ENCODE measurements at places on chromosomes 7 and 10. TPM values are rescaled to one million over a fixed set of nuclear protein-coding genes. Genes with fewer than 3 reads are reported as not detected.
A peak's percentile ranks its signal among the peaks of the same experiment; 100 is the strongest.

DNA sequence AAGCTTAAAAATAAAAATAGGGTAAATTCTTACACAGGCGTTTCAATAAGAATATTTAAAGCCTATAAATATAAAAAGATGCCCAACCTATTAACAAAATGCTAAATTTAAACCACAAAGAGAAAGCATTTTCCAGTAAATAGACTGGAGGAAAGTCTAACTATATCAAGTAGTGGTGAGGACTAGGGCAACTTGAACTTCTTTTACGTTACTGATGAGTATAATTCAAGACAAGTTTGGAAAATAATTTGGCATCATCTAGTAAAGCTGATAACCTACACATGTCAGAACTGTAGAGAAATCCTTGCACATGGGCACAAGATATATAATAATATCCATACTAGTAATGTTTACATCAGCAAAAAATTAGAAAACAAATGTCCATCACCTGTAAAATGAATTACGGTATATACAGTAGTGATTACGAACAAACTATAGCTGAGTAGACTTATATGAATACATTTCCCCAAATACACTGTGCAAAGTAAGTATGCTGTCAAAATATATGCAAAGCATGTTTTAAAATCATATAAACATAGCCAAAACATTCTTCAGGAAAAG is 27.4 kb downstream of the CRPPA start:
- no peak for DNase-seq

DNA sequence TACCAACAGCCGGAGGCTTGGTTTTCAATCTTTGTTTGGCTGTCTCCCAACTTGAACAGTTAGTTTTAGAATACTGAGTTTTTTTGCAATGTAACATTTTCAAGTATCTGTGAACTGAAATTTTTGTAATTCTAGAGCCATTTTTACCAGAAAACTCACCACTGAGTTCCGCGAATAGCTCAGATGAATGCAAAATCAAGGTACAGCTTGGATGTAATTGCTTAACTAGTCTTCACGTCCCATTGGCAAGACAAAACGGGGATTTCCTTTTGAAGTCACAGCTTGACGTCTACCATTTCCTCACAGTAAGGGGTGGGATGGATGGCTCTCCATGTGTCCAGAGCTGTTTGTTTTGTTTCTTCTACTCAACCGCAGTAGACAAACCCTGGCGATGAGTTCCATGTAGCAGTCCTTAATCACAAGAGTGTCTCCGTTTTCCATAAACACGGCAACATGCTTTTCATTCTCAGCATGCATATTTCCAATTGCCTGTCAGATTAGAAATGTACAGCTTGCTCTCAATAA is 55.8 kb upstream of the FGFR2 start:
- DNase-seq = no peak

GRCh38 chr7:101420436-101420835 is 57.8 kb downstream of the COL26A1 start:
- no peak for DNase-seq

- DNase-seq = no peak
Measured at GRCh38 chr7:139728203-139728602, 49.6 kb downstream of the HIPK2 start.

- DNase-seq = peak; percentile 30
Measured at GRCh38 chr7:13024121-13024674, 336.8 kb downstream of the ARL4A start.

GRCh38 chr7:29565634-29565981 is 2.0 kb downstream of the PRR15 start:
- no peak for DNase-seq

DNA sequence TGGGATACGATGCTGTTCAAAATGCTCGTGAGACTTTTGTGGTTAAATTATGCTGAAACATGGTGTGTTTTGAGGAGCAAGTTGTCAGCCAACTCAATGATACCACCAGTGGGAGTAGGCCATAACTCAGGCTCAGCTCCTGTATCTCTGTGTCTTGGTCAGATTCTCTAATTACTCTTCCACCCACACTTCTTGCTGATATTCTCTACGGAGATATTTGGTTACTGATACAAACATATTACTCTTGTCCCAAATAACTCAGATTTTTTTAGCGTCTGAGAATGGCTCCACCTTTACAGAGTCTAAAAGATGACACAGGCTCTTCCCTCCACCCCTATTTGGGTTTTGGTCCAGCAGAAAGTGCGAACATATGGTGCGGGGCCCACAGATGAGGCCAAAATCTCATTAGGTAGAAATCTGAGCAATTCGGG is 168.9 kb downstream of the PKD1L1 start:
- DNase-seq = no peak

DNA sequence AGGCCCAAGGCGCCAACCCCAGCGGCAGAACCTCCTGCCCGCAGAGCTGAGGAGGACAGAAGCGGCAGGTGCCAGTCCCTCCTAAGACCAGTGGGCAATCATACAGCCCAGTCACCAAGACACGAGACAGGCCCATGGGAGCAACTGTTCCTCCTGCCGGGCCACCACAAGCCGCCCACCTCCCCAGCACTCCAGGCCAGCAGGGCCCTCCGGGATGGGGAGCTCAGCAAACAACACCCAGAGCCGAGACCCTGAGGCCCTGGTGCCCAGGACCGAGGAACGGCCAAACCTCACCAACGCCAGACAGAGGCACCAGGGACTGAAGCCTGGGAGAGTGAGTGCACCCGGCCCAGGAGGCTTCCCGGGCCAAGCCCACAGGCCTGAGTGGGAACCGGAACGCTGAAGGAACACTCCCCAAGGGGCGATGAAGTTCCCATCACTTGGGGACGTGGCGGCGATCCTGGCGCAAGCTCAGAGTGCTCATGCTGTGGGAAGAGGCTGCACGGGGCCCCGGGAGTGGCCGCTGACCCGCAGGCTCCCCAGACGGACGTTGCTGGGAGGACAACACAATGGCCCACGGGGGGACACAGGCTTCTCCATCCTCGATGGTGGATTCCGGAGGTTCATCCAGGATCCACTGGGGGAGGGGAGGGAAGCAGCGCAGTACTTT is 35.1 kb downstream of the GPER1 start:
- DNase-seq = no peak

DNA sequence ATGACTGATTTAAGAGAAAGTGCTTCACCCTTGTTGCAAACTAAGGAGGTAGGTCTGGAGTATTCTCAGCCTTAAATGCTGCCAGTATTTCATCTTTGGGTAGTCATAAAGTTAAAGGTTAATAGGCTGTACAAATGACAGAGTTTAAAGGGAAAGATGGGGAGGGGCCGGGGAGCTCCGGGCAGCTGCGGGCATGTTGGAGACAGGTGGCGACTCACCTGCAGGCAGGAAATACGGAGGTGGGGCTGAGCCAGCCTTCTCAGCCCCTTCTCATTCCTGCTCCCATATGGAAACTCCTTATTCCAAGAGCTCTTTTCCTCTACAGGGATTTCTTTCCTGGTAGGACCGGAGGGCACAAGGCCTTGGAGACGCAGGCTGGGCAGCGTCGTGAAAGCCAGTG is 31.8 kb upstream of the HMX3 start:
- no peak for DNase-seq

- DNase-seq = no peak
Measured at GRCh38 chr7:137235434-137235833, 108.1 kb downstream of the PTN start.

DNA sequence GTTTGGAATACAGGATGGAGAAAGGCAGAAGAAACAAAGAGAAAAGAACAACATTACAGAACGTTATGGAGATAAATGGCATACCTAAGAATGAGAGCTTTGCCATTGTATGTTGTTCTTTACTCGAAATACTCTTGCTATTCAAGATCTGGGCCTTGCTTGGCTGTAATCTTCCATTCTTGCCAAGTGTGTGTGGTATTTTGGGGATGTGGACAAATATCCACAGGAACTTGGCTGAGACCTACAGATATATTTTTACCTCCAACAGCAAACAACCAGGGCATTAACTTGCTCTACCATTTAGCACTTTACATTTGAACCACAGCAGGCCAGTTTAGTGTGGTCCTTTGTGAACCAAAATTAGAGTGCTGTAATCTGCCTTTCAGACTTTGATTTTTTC is 76.3 kb downstream of the DKK1 start:
- DNase-seq = no peak

DNA sequence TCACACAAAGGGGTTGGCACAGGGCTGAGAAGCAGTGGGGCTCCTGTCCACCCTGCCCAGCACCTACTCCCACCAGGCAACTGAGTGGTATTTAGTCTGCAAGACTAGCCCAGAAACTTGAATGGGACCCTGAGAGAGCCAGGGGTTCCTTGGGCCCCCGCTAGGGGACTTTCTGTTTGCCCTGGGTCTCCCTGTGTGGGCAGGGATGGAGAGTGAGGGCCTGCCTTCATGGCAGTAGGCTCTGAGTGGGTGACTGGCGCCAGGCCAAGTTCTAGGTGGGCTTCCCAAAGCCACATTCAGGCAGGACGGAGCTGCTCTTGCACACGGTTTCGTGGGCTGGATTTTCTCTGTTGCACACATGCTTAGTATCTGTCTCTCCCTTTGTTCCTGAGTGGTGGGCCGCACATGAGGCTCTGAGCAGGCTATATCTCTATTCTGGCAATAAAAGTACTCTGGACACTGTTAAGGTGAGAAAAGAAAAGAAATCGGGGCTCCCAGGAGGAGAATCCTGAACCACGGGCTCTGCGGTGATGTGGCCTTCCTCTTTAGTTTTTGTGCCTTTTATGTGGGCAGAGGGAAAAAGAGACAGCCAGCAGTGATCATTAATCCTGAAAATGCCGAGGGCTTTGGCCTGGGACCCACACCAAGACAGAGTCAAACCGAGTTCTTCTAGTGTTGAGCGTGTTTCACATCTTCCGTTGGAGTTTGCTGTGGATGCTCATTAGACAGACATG is 26.9 kb downstream of the IL2RA start:
- DNase-seq = no peak

DNA sequence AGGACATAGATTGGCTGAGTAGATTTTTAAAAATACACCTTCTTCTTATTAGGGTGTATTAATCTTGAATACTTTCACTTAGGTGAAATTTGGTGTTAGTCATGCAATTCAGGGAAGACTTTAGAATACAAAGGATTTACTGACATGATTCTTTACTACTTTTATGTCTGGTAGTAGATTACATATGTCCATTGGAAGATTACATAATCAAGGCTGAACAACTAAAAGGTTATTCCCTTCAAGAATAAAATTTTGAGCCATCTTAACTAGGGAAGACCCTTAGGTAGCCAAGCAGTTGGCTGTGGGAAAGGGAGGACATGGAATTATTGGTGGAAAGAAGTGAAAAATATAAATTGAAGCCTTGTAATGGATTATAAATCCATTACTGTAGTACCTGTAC is 165.0 kb downstream of the ITGB1 start:
- DNase-seq = no peak

- DNase-seq = no peak
Measured at GRCh38 chr10:15858861-15859281, 1.4 kb downstream of the MINDY3 start.

DNA sequence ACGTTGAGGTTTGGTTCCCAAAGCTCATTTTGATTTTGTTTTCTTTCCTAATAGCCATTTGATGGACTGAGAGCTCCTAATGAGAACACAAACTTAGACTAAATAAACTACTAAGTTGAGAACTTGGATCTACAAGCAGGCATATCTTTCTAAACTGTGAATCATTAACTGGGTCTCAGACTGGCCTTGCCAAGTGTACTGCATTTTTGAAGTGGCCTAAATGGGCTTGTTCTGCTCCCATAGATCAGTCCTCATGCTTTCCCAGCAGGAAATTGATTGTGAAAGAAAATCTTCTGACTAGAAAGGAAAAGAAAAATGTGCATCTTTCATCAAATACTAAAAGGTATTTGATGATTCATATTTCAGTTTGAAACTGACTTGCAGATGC is 46.7 kb upstream of the RBM33 start:
- DNase-seq = peak; percentile 49

GRCh38 chr7:138036135-138036534 is 34.2 kb upstream of the CREB3L2 start:
- DNase-seq = no peak

The EBF3 gene
- not detected for total RNA-seq

The MALSU1 gene
- total RNA-seq = 74.5 TPM

The HOGA1 gene
- total RNA-seq = not detected

The SDK1 gene
- total RNA-seq = 7.4 TPM

The ZP3 gene
- total RNA-seq = not detected

The GHRHR gene
- total RNA-seq = not detected

The EN2 gene
- total RNA-seq = not detected

The BLNK gene
- total RNA-seq = 1.3 TPM

The ACSM6 gene
- total RNA-seq = not detected

The GPRIN2 gene
- total RNA-seq = 11.4 TPM

The PHKG1 gene
- not detected for total RNA-seq

The TDRD1 gene
- total RNA-seq = 0.92 TPM

All from stomach (tissue), 19 donors.